ENCODE measurements at places on chromosomes 5 and 9. TPM values are rescaled to one million over a fixed set of nuclear protein-coding genes. Genes with fewer than 3 reads are reported as not detected.

- no peak for DNase-seq
Measured at GRCh38 chr5:95718203-95718602, 12.9 kb upstream of the RHOBTB3 start.

DNA sequence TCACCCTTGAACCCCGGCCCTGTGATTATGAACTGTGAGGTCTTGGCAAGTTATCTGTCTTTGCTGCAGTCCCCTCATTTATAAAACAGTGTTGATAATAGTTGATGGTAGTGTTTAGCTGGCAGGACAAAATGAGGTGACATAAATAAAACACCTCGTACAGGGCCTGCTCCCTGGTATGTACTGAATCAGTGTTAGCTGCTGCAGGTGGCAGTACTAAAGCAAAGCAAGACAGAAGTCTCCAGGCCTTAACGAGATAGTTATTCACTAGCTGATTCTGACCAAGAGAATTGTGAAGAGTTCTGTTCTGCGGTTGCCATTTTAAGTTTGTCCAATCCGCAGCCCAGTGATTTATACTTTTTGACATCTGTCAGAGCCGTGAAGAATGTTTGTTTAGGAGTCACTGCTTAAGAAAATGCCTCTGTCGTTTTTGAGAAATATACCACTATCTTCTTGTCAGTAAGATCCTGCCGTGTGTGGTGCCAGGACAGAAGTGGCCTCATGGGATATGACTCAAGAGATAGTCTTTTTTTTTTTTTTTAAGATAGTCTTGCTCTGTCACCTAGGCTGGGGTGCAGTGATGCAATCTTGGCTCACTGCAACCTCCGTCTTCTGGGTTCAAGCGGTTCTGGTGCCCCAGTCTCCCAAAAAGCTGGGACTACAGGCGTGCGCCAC is 75.9 kb downstream of the KDM4C start:
- DNase-seq = no peak

- DNase-seq = no peak
Measured at GRCh38 chr5:161420521-161420920, 126.0 kb downstream of the GABRB2 start.

DNA sequence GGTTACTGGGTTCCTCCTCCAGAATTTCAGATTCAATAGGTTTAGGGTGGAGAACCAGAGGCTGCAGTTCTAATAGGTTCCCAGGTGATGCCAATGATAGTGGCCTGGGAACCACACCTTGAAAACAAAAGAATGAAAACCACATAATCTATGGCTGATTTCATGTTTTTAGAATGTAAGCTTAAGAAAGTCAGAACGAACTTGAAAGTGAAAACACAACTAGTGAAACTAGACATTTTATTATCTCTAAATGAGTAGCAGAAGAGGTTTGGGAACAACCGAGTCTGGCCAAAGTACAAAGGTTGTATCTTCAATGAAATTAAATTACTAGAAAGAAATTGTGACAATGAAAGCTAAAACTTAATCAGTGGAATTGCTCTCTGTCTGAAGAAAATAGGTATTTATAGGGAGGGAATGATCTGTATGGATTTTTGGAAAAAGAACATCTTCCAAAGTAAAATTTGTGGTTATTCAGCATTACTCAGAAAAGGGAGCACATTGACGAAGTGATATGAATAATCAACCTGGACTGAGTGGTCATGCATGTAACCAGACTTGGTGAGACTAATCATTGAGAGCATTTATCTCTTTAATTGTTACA is 24.9 kb upstream of the CEP120 start:
- DNase-seq = no peak

GRCh38 chr9:69134412-69134811 is 39.7 kb upstream of the TJP2 start:
- DNase-seq = no peak

GRCh38 chr9:30937106-30937505 is 1447.3 kb upstream of the ACO1 start:
- no peak for DNase-seq

GRCh38 chr5:170484847-170485615 is 18.8 kb upstream of the KCNIP1 start:
- DNase-seq = no peak

The FAXDC2 gene
- 3.7 TPM for total RNA-seq
